ENCODE measurements at places on chromosomes 16 and 17.
A peak's percentile ranks its signal among the peaks of the same experiment; 100 is the strongest.

DNA sequence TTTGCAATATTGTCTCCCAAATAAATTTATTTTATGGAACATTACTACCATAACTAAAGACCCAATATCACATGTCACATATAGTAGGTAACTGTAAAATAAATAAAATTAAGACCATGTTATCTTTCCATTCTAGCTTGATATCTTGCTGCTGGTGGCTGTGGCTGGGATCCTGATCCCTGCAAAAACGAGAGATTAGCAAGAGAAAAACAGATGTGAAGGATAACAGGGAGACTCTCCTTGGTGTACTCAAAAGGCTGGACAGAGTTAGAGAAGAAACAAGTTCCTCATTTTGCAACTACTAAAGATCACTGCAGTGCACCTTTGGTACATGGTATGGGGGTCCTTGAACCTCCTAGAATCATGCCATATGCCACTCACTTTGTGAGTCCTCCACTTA is 49.7 kb downstream of the ARHGAP27 start:
- DNase-seq: no peak

DNA sequence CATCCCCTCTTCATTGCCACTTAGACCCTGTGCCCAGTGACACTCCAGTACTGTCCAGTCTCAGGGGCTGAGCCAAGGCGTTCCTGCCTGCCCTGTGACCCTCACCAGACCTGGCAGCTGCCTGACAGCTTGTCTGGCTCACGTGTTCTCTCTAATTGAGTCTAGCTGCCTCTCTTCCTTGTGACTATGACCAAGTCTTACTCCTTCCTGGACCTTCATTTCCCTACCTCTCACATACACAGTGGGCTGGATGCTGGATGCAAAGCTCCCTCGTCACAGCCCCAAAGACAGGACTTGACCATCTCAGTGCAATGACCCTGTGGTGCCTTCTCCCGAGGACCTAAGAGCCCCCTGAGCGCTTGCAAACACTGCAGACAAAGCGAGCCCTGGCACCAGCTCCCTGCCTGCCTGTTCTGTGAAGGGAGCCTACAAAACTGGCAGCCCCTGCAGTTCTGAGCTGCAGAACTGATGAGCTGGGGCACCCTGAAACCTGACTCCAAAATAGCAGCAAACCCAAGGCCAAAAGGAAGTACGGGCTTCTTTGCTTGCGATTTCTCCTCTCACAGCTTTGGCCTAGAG is 1.7 kb downstream of the DEXI start:
- no peak for DNase-seq

GRCh38 chr16:14500791-14501190 is 129.3 kb downstream of the PARN start:
- DNase-seq: no peak

DNA sequence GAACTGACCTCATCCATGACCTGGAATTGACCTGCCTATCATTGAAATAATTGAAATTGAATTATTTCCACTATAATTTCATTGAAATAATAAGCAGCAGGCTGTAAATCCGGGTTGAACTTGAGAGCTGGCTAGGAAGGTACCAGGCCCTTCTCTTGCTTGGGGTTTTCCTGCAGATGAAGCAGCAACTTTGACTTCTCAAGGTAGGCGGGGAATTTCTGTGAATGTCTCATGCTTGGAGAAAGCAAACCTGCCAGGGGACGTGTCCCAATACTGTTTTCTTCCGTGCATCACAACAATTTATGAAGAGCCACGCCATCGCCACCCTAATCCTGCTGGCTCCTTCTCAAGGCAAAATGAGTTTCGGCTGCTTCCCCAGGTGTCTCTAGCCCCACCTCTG is 97.5 kb upstream of the XYLT1 start:
- DNase-seq: no peak

DNA sequence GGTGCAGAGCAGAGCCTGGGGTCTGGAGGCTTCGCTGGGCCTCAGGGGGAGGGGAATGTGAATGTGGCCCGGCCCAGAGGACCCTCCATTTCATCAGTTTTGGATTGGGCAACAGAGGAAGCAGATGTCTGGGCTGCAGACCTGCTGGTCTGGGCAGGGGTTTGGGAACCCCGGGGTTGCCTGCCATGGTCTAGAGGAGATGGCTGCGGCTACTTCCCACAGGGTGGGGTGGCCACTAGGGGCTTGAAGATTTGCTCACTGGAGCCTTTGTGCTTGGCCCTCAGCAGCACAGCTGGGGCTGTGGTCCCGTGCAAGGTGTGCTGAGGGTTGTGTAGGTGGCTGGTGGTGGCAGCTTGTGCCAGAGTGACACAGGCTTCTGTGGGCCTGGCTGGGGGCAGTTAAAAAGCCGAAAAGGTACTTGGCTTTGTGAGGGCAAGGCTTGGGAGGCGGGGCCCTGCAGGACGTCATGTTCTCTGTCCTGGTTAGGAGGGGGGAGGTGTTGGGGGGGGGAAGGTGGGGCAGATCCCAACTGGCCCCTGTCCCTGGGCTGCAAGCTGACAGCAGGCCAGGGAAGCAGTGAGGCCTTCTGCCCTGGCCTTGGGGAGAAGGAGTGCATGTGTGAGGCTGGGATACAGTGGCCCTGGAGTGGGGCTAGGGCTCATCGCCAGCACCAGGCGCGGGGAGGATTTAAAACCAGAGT is 98.0 kb downstream of the KPNA2 start:
- no peak for DNase-seq

DNA sequence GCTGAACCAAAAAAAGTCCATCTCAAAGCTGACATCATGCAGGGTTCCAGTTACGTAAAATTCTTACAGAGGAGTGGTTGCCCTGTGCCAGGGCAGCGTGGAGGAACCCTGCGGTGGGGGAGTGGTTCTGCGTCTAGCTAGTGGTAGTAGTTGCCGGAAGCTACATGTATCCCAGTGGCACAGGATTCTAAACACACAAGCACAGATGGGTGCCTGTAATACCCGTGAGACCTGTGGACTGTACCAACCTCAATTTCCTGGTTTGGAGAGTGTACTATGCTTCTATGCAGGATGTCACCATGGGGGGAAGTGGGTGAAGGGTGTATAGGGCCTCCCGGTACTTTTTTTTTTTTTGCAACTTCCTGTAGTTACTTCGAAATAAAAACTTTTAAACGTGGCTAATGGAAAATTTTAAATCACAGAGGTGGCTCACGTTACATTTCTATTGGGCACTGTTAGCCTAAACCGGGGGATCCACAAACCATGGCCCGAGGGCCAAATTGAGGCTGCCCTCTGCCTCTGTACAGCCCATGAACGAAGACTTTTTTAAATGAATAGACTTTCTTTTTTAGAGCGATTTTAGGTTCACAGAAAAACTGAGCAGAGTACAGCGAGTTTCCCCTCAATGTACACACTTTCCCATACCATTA is 38.5 kb downstream of the TBC1D16 start:
- peak; percentile 92 for DNase-seq

- no peak for DNase-seq
Measured at GRCh38 chr17:61343576-61343975, 56.1 kb upstream of the TBX2 start.

GRCh38 chr17:40086150-40087044 is 14.0 kb downstream of the NR1D1 start:
- DNase-seq: peak; percentile 67

DNA sequence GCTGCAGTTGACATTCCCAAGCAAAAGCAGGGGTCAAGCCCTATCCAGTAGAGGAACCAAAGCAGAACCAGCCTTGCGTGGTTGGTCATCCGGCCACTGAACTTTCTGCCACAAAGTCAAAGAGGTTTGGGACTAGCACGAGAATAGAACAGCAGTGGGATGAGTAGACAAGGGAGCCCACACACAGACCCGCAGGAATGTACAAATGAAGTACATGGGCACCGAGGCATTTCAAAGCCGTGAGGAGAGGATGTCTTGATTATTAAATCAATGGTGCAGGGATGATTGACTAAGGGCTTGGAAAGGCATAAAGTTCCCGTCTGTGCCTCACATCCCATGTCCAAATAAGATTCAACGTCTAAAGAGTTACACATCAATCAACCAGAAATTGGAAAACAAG is 81.8 kb upstream of the TBC1D3K start:
- no peak for DNase-seq

- DNase-seq: peak; percentile 74
Measured at GRCh38 chr16:3020604-3021448, 658 bp downstream of the TNFRSF12A start.

GRCh38 chr17:27456681-27457359 is 572 bp downstream of the KSR1 start:
- no peak for DNase-seq

GRCh38 chr16:5790512-5790911 is 692.9 kb upstream of the EEF2KMT start:
- DNase-seq: no peak

GRCh38 chr17:75525806-75526554 is 483 bp downstream of the LLGL2 start:
- DNase-seq: no peak

- DNase-seq: no peak
Measured at GRCh38 chr17:81045590-81046095, 10.7 kb downstream of the BAIAP2 start.

DNA sequence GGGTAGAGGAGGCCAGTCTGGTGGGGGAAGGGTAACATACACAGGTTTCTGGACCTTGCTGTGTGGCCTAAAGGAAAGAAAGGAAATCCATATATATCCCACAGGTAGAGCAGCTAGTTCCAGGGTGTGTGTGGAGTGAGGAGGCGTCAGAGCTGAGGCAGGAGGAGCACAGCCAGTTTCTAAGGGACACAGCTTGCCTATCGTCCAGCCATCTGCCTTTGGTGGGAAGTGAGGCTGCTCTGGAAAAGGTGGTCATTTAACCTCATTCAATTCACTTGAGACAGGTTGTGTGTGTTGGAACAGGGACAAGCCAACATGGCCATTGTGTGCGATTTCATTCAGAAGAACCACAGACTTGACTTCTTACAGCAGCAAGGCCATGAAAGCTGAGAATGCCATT is 36.9 kb upstream of the ERN1 start:
- DNase-seq: no peak

- DNase-seq: peak; percentile 73
Measured at GRCh38 chr17:7177191-7177953, 1.8 kb downstream of the ASGR1 start.

DNA sequence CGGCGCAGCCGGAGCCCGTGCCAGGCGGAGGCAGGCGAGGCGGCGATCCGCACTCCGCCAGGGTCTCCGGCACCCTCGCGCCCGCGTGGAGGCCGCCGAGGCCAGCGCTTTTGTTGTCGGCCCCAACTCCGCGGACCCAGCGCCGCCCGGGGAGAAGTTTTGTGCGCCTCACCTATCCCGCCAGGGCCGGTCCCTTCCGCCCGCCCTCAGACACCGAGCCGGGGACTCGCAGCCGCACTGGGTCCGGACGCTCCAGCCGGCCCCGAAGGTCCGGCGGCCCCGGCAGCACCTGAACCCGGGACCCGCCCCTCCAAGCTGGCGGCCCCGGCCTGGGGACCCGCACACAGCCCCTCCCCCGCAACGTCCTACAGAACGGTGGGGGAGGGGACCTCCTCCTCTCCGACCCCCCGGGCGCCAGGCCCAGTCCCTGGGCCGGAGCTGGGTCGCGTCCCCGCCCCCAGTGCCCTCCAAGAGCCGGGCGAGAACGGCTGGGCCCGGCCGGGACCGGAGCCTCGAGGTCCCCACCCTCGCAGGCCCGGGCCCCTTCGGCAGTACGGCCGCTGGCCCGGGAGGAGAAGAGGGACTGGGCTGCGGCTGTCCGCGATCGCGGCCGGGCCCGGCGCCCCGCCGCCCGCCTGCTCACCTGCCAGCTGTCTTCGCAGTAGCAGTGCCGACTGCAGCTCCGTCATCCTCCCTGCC is 698 bp downstream of the UBE2G1 start:
- peak; percentile 31 for DNase-seq

GRCh38 chr17:80929449-80929848 is 62.2 kb upstream of the CHMP6 start:
- no peak for DNase-seq

DNA sequence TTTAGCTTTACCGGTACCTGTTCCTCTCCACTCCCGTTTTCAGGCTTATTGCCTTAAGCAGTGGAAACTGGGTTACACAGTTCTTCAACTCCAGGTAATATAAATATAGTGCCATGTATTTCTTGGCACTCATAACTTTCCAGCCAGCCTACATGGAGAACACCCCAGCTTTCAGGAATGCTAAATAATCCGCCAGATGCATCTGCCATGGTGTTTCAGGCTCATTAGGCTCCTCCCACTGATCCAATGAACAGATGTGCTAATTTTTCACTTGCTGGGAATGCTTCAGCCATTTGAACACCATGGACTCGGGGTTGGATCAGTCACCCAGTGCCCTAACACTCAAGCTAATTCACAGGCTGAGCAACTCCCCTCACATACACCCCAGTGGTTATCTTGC is 4.6 kb downstream of the ANKFN1 start:
- no peak for DNase-seq

DNA sequence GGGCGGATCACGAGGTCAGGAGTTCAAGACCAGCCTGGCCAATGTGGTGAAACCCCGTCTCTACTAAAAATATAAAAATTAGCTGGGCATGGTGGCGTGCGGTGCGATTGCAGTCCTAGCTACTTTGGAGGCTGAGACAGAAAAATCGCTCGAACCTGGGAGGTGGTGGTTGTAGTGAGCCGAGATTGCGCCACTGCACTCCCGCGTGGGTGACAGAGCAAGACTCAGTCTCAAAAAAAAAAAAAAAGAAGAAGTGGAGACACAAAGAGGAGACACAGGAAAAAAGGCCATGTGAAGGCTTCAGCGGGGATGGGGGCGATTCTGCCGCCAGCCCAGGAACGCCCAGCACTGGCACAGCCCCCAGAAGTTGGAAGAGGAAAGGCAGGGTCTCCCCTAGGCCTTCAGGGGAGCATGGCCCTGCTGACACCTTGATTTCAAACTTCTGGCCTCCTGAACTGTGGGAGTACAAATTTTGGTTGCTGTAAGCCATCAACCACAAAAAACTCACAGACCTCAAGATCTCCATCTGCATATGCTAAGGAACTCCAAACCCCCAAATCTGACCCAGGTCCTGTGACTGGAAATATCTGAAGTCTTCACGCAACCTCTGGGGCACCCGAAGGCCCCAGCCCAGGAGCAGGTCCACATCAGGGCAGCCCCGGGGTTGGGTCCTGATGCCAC is 7.0 kb downstream of the SGSH start:
- DNase-seq: no peak

DNA sequence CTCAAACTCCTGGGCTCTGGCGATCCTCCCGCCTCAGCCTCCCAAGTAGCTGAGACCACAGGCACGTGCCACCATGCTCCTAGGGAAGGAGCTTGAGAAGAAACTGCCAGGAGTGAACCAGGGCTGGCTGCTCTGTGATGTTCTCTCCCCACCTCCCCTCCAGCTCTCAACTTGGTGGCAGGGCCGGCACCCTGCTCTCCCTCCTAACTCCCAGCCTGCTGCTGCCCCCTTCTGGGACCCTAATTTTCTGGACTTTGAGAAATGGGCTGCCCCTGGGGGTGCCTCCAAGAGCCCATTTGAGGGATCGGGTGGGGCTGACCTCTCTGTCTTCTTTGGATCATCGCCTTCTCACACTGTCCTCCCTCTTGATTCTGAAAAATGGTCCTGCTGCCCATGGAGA is 14.9 kb upstream of the STAT3 start:
- peak; percentile 41 for DNase-seq

DNA sequence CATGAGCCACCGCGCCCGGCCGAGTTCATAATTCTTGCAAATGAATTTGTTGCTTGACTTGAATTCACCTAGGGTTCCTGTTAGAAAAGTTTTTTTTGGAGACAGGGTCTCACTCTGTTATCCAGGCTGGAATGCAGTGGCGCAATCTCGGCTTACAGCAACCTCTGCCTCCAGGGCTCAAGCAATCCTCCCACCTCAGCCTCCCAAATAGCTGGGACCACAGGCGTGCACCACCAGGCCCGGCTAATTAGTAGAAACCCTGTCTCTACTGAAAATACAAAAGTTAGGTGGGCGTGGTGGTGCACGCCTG is 99.8 kb downstream of the MYH11 start:
- DNase-seq: no peak

GRCh38 chr17:2939714-2940351 is 123.6 kb downstream of the OR1D5 start:
- no peak for DNase-seq
